A549 (cell line): ENCODE measurements at places on chromosomes 1 and 21.
A peak's percentile ranks its signal among the peaks of the same experiment; 100 is the strongest.

DNA sequence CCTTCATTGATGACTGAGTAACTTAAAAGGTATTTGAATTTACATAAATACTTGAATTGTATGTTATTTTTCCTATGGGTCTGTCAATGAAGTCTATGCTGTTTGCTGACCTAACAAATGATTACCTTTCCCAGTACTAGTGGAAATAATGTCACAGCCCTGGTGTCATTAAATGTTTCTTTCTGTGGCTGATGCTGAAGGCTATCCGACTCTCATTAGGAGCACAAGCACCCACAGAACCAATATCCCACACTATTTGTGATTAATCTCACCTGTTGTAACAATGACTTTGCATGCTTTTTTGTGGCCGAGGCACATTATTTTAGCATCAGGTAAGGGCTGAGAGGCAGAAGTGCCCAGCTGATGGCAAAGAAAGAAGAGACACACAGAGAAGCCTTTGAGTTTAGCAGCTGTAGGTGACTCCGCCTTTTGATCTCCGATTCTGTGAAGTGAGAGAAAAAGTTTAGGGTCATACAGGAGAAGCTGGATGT is 25.8 kb upstream of the TRIM45 start:
- DNase-seq = no peak

- DNase-seq = no peak
Measured at GRCh38 chr1:214933375-214933774, 149.2 kb upstream of the KCNK2 start.

GRCh38 chr1:29382851-29383745 is 146.8 kb downstream of the PTPRU start:
- DNase-seq = no peak

GRCh38 chr1:66336641-66336990 is 197.3 kb upstream of the SGIP1 start:
- no peak for DNase-seq

DNA sequence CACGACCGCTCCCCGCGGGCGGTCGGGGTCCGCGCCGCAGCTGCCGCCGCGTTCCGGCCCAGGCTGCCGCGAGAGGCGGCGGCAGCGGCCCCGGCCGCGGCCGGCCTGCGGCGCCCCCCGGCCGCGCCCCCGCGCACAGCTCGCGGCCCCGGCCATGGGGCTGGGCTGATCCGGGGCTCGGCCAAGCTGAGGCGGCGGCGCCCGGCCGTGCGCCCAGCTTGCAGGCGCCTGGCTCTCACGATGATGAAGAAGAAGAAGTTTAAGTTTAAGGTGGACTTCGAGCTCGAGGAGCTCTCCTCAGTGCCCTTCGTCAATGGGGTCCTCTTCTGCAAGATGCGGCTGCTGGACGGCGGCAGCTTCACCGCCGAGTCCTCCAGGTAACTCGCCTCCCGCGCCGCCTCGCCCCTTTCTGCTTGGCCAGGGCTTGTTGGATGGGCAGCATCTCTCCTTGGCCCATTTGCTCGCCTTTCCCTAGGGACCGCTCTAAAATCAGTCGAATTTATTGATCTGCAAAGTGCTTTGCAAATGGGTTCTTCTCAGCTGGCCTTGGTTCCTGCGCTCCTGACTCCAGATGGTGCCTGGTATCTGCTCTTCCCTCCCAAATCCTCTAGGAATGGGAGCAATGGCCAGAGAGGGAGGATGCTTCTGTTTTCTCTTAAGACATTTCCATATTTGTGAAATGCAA is 431 bp downstream of the EEIG2 start:
- DNase-seq = peak; percentile 19

GRCh38 chr21:43790010-43790524 is 690 bp downstream of the RRP1 start:
- DNase-seq = no peak

- no peak for DNase-seq
Measured at GRCh38 chr1:87044840-87045239, 130.4 kb downstream of the HS2ST1 start.

DNA sequence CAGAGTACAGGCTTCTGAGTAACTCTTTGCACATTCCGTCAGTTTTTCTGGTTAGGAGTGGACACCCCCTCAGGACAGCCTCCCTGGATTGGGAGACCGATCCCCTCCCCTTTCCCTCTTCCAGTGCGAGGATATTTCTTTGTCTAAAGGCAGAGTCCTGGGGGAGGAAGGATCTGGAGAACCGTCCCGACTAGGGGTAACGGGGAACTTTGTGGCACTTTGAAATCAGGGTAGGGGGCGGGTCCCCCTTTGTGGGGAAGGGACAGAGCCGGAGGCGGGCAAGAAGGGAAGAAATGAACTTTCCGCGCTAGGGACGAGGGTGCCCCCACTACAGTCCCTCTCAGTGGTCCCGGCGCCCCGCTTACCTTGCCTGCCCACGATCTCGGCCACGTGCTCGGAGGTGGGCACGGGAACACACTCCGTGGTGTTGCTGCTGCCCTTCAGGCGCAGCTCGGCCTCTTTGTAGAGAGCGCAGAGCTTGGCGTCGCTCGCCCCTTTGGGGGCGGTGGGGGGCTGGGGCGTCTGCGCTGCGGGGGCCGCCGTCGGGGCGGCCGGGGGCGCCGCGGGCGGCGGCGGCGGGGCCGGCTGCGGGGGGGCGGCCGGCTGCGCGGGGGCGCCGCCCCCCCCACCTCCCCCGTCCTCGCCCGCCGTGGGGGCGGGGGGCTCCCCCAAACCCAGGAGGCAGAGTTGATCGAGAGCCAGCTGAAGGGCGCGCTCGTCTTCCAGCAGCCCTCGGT is 917 bp downstream of the MEX3A start:
- no peak for DNase-seq

DNA sequence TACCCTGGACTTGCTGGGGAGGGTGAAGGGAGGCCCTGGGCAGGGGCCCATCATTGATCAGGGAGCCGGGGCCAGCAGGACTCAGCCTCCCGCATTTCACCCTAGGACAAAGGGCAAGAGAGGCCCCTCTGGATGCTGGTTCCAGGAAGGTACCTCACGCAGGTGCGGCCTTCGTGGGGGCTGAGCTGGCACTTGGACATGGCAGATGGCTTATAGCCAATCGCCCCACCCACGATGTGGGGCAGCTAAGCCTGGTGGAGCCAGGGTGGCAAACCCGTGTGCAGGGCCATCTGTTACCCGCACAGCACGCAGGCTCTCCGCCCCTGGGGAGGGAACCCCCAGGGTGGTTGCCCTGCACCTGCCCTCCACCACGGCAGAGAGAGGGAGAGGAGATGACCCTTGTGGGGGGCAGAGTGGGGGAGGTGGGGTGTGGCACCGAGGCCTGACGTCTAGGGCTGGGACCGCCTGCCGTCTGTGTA is 2.5 kb downstream of the TFF3 start:
- no peak for DNase-seq

DNA sequence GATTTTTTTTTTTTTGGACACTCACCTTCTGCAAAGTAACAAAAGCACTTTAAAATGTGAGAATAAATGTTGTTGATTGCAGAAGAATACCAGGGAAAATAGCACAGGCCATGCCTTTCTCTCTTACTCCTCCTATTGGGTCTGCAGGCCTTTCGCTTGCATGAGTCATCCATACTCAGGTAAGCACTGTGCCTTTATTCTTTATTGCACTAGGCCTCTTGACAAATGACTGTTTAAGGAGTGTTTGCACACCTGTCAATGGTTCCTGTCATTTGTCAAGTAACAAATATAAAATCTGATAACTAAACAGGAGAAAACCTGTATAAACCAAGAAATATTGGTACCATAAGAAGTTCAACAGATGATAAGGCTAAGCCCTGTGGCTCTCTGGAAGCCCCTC is 106.5 kb downstream of the RGS7 start:
- no peak for DNase-seq

- DNase-seq = no peak
Measured at GRCh38 chr1:230708631-230709580, 5.0 kb downstream of the AGT start.

DNA sequence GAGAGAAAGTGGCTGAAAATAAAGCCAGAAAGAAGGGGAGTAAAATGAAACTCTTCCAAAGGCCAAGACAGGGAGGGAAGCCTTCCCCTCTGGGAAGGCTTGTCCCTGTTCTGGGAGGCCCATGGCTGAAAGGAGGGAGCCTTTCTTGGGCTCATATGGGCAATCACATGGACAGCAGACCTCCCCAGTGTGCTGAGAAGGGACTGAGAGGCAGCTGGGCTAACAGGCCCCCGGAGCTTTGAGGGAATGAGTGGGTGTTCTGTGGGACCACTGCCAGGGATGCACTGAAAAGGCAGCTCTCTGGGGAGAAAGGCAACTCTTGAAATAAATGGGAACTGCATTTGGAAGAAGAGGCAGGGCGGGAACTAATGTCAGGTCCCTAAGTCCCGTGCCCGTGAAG is 39.1 kb downstream of the KANK4 start:
- DNase-seq = no peak

DNA sequence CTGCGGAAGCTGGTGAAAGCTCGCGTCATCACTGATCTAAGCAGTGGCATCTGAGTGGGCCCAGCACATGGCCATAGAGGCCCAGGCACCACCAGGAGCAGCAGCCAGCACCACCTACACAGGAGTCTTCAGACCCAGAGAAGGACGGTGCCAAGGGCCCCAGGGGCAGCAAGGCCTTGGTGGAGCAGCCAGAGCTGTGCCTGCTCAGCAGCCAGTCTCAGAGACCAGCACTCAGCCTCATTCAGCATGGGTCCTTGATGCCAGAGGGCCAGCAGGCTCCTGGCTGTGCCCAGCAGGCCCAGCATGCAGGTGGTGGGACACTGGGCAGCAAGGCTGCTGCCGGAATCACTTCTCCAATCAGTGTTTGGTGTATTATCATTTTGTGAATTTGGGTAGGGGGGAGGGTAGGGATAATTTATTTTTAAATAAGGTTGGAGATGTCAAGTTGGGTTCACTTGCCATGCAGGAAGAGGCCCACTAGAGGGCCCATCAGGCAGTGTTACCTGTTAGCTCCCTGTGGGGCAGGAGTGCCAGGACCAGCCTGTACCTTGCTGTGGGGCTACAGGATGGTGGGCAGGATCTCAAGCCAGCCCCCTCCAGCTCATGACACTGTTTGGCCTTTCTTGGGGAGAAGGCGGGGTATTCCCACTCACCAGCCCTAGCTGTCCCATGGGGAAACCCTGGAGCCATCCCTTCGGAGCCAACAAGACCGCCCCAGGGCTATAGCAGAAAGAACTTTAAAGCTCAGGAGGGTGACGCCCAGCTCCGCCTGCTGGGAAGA is 3.2 kb upstream of the ARTN start:
- no peak for DNase-seq

- DNase-seq = no peak
Measured at GRCh38 chr21:27145134-27145798, 178.4 kb upstream of the ADAMTS5 start.

DNA sequence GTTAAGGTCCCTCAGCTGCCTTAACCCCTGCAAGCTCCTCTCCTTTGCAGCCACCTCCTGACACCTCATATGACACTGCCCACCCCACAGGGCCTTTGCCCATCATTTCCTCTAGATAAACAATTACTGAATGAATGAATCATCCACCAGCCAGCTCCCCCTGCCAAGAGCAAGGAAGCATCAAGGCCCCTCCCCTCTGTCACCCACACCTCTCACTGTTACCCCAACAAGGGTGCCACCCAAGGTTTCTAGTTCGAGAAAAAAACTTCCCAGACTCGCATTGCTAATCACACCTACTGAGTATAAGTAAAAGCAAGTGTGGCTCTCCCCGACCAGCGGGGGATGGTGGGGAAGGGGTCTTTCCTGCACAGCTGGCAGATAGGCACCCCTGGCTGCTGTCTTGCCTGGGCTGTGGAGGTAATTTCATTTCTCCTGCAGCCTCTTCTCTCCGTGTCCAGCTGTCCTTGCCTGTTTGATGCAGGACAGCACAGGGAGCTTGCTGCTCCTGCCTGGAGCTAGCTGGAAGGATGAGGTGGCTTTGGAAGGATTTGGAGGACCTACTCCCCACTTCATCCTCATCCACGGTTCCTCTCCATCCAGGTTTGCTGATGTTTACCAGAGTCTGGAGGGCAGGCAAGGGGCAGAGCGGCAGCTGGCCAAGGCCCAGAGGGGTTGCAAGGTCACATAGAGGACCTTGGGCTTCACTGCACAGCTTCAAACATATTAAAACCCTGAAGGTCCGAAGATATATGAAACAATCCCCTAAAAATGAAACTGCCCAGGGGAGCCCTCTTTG is 33.1 kb upstream of the LBR start:
- DNase-seq = no peak

- no peak for DNase-seq
Measured at GRCh38 chr21:20545454-20545853, 452.8 kb upstream of the NCAM2 start.

GRCh38 chr1:197024460-197024859 is 42.6 kb downstream of the F13B start:
- DNase-seq = peak; percentile 78

GRCh38 chr1:187838335-187839293 is 1009.9 kb downstream of the PLA2G4A start:
- DNase-seq = no peak

DNA sequence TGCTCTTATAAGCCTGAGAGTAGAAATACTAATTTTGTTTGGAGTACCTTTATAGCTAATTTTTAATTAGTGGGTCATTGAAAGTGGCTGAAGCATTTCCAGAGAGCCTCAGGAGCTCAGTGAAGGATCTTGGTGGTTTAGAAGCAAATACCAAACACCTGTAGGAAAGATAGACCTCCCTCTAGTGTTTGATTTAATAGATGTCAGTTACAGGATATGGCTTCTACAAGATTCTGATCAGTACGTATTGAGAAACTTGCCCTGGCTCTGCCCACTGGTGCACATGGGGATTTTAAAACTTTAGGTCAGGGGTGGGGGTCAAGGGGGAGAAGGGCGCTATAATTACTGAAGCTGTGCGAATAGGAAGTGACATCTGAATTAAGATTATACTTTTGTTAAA is 122.2 kb downstream of the POU2F1 start:
- peak; percentile 7 for DNase-seq

GRCh38 chr1:244159646-244160045 is 108.6 kb downstream of the ZBTB18 start:
- DNase-seq = no peak

GRCh38 chr1:167121375-167122120 is 27.7 kb downstream of the STYXL2 start:
- peak; percentile 58 for DNase-seq

GRCh38 chr1:169860750-169861149 is 32.9 kb downstream of the SCYL3 start:
- no peak for DNase-seq

DNA sequence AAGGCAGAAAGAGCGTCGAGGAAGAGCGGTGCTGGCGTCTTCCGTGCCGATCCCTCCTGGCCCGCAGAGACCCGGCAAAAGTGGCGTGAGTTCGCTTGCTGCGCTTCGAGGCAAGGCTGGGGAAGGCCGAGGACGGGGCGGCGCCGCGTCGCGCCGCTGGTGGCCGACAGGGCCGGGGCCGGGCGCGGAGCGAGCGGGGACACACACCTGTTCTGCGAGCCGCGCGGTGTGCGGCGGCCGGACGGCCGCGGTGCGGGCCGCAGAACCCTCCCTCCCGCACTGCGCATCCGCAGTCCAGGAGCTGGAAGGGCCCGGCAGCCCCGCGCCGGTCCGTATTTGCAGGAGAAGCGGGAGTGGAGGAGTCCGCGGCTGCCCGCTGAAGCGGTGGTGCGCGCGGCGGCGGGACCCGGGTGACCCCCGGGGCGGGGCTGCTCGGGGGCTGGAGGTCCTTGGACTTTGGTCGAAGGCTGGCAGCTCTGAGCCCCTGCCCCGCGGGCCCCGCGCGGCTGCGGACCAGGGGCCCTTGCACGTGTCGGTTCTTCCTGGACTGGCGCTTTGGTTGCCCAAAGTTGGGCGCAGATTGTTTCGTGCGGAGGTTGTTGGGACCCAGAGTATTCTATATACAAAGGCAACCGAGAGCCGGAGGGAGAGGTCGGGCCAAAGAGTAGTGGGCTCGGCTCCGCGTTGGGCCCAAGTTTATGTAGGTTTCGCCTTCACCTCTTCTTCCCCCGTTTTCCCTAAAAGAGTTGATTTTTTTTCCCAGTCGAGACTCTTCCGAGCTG is 2.6 kb downstream of the RNF220 start:
- DNase-seq = no peak
